ENCODE measurements at places on chromosomes 12 and 14. TPM values are rescaled to one million over a fixed set of nuclear protein-coding genes. Genes with fewer than 3 reads are reported as not detected.

The MVK gene
- 16.4 TPM for polyA plus RNA-seq

GRCh38 chr12:131828671-131829355, 620 bp downstream of the MMP17 start:
- DNase-seq: no peak

GRCh38 chr14:50260511-50260910, 29.1 kb upstream of the SOS2 start:
- no peak for DNase-seq

The GNB3 gene
- polyA plus RNA-seq: 5.9 TPM

The AHNAK2 gene
- 2.7 TPM for polyA plus RNA-seq

DNA sequence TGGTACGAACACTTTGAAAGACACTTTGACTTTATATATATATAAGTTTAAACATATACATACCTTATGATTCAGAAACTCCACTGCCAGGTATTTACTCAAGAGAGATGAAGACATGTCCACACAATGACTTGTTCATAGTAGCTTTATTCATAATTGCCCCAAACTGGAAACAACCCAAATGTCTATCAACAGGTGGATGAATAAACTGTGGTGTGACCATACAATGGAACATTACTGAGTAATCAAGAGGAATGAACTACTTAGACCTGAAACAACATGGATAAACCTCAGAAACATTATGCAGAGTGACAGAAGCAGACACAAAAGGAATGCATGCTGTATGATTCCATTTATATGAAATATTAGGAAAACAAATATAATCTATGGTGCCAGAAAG, 71.1 kb downstream of the PPP1R36 start:
- no peak for DNase-seq

The SMOC1 gene
- polyA plus RNA-seq: 1.4 TPM

DNA sequence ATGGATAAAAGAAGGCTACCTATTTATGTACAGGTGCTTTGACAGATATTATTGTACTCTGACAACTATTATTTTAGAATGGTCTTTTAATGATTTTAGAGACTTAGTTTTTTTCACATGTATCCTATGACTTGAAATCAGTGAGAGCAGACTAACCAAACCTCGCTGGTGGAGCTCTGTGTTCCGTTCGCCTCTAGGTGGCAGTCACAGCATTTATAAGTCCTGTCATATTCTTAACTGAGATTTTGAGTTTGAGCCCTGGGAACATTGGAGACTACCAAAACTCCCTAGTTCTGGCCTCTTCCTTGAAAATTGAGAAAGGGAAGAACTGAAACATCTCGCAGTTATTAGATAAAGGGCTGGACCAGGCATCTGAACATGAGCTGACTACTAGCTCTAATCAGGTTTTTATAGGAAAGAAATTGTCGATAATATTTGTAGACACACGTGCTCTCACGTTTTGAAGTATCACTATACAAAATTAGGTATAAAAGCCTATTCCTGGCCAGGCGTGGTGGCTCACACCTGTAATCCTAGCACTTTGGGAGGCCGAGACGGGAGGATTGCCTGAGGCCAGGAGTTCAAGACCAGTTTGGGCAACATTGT, 48.3 kb downstream of the TTLL5 start:
- peak; percentile 80 for DNase-seq

GRCh38 chr12:20438299-20438779, 70.0 kb downstream of the PDE3A start:
- DNase-seq: no peak

DNA sequence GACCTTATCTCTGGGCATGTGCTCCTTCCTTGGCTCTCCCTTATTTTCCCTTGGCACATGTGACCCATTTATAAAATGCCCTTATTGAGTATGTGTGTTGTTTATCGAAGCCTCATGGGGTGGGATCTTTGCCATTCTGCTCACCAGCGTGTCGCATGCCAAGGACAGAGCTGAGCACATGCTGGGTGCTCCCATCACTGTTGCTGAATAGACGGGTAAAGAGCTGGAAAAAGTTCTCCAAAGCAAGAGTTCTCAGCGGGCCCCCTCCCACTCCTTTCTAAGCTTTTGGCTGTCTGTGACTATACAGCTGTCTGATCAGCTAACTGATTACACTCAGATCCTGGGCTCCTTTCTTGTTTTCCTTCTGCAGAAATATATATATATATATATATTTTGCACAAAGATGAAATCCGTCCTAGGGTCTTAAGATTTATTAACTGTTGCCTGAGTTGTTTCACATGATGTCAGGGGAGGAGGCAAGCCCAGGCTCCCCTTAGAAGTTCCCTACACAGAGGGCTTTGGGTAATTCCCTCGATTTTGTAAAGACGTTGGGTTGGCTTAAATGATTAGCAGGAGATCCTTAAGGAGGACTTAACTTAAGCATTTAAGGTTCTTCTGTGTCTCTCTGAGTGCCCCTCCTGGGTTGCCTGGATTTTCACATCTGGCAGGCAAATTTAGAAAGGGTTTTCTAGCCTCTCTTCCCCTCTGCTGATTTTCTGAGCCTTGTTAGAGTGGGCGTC, 71.6 kb downstream of the TMEM132C start:
- peak; percentile 87 for DNase-seq

The KRT77 gene
- polyA plus RNA-seq: not detected

GRCh38 chr12:57846285-57846576, 298 bp downstream of the CTDSP2 start:
- no peak for DNase-seq

DNA sequence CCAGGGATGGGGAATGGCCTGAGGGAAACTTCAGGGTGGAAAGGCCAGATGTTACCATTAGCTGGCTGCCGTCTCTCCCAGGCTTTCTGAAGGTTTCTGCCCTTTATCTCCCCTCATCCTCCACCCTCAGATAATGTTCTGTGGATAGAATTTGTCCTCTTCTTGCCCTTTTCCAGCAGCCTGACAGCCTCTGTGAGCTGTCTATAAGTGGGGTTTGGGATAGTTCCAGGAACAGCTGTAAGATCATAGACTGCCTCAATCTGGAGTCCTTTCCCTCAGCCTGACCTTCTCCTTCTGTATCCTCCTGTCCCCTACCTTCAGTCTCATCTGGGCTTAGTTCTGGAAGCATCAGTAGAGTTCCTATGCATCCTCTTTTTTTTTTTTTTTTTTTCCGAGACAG, 2.8 kb upstream of the RND1 start:
- no peak for DNase-seq

- peak; percentile 92 for DNase-seq
Measured at GRCh38 chr12:80186727-80187217, 87.4 kb downstream of the OTOGL start.

The COPZ1 gene
- 224 TPM for polyA plus RNA-seq

The SRRM4 gene
- 0.48 TPM for polyA plus RNA-seq

The ADIPOR2 gene
- 35.9 TPM for polyA plus RNA-seq

GRCh38 chr14:50212726-50213125, 18.7 kb downstream of the SOS2 start:
- DNase-seq: no peak

The BDKRB2 gene
- 1.1 TPM for polyA plus RNA-seq

The OTUB2 gene
- 3.5 TPM for polyA plus RNA-seq

The DAO gene
- not detected for polyA plus RNA-seq

DNA sequence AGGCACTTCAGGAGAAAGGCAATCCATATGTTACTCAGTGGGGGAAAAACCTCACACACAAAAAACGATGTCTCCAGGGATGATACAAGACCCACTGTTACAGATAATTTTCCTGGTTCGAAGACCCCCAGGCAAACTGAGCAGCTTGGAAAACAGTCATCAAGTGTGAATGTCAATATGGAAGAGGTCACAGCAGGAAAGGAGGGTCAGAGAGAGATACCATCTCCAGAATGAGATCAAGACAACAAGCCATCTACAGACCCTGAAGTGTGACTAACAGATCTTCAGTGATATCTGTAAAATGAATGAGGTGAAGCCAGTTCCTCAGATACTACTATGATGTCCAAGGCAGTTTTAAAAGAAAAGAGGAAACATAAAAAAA, 28.6 kb downstream of the GNS start:
- no peak for DNase-seq

The C12orf50 gene
- 0.61 TPM for polyA plus RNA-seq

The LGALS3 gene
- polyA plus RNA-seq: 43.2 TPM

GRCh38 chr12:116975779-116976393, 65.1 kb downstream of the FBXW8 start:
- DNase-seq: no peak

The TMEM253 gene
- 1.4 TPM for polyA plus RNA-seq

GRCh38 chr14:101466456-101467180, 94.7 kb upstream of the DIO3 start:
- no peak for DNase-seq

The IL23A gene
- 0.99 TPM for polyA plus RNA-seq

The INSM2 gene
- not detected for polyA plus RNA-seq

GRCh38 chr12:118274066-118274465, 98.6 kb downstream of the TAOK3 start:
- DNase-seq: no peak

The HAL gene
- polyA plus RNA-seq: 1.0 TPM

GRCh38 chr12:23550753-23551152, 398.7 kb downstream of the SOX5 start:
- DNase-seq: no peak

The SLC25A47 gene
- polyA plus RNA-seq: not detected

DNA sequence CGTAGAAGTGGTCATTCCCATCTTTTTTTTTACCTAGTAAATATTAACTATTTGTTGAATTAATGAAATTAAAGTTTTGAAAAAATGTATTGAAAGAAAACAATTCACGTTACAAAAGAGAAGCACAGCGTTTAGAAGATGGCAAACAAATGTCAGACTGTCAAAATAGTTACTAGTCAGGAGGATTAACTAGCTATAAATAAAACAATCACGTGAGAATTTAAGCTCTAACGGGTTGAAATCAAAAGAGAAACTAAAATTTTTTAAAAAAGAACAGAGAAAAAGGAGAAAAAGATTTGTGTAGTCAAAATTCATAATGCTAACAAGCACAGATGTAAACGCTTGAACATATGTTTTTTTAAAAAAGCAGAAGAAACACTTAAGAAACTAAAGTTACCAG, 26.4 kb downstream of the DDHD1 start:
- no peak for DNase-seq

DNA sequence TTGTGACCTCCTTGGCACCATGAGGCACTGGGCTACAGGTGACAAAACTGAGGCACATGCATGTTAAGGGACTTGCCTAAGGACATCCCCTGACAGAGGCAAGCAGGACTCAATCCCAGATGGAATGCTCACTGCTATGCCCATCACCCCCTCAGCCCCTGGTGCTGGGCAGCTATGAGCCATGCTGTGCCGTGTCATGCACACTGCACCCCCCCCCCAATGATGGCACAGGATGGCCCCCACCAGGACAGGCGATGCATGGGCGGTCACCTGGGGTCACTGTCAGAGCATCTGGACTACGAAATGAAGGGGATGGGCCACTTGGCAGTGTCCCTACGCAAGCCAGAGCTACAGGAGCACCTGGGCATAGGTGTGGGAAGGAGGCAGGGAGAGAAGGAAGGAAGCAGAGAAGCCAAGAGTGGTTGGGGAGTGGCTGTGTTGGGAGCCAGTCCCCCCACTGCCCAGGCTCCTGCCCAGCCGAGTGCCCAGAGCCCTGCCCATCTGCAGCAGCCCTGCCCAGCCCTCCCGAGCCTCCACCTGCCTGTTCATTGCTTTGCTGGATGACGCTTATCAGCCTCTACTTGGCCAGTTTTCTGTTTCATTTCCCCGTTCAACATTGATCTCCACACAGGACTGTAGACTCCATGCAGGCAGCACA, 84.9 kb upstream of the DIO3 start:
- no peak for DNase-seq

DNA sequence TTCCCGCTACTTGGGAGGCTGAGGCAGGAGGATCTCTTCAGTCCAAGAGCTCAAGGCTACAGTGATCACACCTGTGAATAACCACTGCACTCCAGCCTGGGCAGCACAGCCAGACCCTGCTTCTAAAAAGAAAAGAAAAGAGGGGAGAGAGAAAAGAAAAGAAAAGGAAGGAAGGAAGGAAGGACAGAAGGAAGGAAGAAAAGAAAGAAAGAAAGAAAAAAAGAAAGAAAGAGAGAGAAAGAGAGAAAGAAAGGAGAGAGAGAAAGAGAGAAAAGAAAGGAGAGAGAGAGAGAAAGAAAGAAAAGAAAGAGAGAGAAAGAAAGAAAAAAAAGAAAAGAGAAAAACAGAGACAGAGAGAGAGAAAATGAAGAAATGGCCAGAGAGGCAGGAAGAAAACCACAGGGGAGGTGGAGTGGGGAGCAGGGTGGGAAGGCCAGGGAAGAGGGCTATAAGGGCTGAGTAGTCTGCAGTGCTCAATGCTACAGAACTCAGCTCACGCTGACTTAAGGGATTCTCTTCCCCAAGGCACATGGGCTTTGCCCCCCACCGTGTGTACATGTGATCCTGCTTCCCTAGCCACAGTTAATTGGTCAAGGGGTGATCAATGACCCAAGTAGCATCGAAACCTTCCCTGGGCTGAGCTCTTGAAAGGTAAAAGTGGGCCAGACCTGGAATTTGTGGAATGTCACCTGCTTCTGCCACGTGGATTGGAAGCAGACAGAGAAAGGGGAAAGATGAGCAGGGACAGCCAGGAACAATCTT, 90.4 kb upstream of the TMCC3 start:
- DNase-seq: no peak

GRCh38 chr12:132413931-132414588, 75.9 kb upstream of the FBRSL1 start:
- no peak for DNase-seq

The NRIP2 gene
- 8.0 TPM for polyA plus RNA-seq

The ASPG gene
- polyA plus RNA-seq: 15.8 TPM

DNA sequence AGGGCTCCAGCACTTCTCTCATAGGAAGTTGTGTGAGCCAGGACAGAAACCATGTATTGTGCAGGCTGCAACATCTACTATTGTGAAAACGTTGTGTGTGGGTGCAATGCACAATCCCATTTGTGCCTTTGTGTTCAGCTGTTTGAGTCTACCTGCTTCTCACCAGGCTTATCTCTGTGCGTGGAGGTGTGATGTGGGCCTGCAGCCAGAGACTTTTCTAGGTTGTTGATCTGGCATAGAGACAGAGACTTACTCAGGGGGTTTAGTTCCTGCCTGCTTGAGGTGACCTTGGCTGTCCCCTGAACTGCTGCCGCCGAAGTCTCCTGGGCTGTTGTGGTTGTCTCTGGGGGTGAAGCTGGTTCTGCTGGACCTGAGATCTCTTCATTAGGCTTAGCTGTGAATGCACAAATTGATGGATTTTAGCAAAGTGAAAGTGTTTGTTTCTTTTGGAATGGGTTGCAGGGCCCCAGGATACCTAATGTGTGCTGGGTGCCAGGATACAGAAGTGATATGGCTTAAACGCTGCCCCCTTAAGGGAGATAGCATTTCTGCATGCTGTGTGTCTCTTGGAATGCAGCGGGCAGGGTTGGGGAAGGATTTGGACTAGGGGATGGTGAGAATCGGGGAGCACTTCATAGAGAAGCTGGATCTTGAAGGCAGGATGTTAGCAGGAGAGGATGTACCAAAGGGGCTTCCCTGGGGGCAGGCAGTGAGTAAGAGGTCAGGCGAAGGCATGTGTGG, 2.5 kb downstream of the LACRT start:
- DNase-seq: no peak

GRCh38 chr12:116977465-116978380, 67.0 kb downstream of the FBXW8 start:
- no peak for DNase-seq

All from right lung (tissue), 10 donors.